Activated CD4-positive, CD25-positive, alpha-beta regulatory T cell treated with anti-CD3 and anti-CD28 coated beads, Interleukin-2, amount 50 U/mL, for 72 hours (primary cell): ENCODE measurements at places on chromosomes 2 and 18.

DNA sequence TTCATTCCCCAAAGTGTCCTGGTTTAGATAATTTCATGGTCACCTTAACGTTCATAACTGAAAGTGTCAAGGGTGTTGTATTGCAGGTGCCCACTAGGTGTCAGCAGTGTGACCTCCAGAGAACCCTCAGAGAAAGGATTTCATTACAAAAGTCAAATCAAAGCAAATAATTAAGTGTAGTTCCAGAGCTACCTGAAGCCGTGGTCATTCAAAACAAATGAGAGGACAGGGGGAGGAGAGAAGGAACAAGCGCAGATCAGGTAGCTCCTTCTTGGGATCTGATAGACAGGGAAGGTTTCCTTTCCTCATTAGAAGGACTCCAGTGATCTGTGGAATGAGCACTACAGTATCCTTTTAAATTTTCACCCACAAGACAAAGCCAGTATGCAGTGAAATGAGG is at the start of gene SLC9A4:
TSS of gene SLC9A4 (plus strand) at position 207 of the 400 bp plus-strand sequence. CDS start 534 bp downstream, outside the sequence.
- peak; percentile 65 for DNase-seq

GRCh38 chr2:30847329-30847728 is 40.1 kb upstream of the CAPN13 start:
- no peak for DNase-seq

DNA sequence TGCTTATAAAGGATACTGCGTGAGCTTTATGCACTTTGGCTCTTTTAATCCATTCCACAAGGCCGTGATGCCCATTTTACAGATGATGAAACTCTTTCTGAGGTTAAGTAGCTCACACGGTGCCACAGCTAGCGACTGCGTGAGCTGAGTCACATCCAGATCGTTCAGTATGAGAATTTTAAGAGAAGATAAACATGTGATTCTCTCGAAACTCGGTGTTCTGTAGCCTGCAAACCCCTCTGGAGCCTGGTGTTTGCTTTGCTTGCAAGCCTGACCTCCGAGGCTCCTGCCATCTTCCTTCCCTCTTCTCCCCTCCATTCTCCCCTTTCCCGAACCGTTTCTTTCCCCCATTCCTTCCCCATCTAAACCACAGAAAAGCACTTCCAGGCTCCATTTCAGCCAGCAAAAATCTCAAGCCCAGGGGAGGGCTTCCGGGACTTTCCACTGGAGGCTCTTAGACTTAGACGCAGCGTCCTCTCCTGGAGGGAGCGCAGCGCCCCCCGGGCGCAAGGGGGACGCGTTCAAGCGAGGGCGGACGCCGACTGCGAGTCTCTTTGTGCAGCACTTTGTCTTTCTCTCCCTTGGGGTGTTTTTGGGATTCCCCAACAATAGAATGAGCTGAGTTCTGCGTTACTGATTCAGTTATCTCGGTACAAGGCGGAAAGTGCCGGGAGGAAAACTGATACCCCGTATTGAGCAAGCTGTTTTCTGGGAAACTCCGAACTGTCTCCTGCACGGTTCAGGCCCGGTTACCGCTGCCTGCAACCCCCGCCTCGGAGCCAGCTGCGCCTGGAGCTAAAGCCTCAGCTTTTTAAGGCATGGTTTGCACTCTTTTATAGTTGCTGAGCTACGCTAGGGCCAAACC is 38.0 kb downstream of the CYP1B1 start:
- no peak for DNase-seq

GRCh38 chr2:130966775-130967490 is 126.3 kb downstream of the FAM168B start:
- DNase-seq, result no peak

- no peak for DNase-seq
These were observed 2.4 kb downstream of the TMEM200C start for GRCh38 chr18:5892823-5893431.

- DNase-seq, result no peak
These were observed 86.1 kb downstream of the TRIP12 start for GRCh38 chr2:229835596-229836283.

DNA sequence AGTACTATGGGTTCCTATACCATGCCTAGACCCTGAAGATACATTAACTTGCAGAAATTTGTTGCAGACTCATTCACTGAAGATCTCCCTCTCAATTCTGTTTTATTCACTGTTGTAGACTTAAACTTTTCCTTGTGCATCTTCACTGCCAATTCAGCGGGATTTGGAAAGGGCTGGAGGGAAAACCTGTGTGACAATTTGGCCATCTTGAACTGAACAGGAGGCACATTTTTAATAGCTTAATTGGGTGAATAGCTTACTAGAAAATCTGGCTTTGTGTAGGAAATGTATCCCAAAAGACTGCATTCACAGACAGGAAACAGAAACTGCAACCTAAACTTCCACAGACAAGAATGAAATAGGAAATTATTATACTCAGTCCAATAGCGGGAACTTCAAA is 512.3 kb downstream of the XIRP2 start:
- no peak for DNase-seq

DNA sequence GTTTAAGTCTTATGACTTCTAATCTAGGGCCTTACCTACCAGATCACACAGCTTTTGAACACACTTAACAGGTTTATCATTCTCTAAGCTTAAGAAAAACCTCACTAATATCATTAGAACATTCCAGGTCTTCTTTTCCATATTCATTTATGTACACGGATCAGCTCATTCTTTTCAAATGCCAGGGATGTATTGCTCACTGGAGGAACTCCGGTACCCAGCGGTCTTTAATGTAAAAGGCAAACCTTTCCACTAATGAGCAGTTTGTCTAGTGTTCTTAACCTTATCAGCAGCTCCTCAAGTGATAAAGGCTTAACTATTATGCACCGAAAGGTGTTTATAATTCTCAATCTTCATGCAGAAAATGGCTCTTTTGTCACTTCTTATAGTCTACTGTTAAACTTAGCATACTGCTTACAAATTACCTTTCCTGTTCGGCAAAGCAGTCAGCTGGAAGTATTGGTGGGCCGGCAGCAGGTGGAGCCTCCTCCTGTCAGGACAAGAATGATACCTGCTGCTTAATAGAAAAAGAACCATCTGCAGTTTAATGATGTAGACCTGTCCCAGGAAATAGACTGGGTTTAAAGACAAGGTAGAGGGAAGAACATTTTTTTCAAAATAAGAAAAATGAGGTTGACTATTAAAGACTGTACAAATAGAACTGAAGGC is 142.7 kb downstream of the FIGN start:
- DNase-seq, result no peak

DNA sequence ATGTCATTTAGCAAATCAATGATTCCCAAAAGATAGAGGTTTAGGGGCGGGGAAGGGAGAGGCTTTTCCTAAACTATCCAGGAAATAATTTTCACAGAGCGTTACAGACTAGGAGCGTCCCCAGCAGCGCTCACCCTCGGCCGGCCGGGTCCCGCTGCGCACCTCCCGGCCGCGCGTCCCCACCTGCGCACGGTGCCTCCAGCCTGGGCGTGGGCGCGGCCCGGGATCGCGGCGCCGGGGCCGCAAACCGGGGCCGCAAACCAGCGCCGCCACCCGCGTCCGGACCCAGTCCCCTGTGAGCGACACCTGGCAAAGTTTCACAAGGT is 684 bp upstream of the ZCCHC2 start:
- no peak for DNase-seq

DNA sequence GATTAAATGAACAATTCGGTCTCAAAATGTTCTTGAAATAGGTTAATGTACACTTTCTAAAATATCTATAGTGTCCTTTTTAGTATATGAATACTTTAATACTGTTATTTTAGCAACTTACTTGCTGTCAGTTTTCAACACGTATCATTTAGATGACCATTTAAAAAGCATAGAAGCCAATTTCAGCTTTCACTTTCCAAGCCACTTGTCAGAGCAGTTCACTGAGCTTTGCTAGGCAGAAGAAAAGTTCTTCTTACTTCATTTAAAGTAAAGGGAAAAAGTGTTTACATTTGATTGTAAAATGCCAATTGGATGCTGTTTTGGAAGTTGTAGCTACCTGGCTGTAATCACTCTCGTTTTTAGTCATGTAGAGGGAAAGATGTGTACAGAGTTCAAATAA is 126.0 kb downstream of the KCNH7 start:
- DNase-seq, result no peak

DNA sequence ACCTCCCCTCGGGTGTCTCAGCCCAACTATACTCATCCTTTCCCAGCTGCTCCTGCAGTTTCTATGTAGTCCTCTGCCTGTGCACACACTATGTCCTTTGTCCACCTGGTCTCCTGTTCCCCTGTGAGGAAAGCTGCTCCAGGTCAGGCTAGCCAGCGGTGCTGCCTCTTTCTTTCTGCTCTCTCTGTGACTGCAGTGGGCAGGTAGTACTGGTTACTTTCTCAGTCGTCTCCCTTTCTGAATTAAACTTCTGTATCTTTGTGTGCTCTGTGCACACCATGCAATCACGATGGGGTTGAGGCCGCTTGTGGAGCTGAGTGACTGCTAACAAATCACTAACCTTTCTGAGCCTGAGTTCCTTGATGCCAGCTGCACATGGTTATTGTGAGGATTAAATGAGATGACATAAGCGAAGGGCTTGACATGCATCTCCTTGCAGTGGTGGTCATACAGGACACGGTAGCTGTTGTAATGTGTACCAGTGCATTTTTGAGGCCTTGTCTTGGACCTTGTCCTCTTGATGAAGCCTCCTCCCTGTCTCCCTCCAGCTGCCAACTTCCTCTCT is 3.5 kb downstream of the FARP2 start:
- DNase-seq, result no peak

- DNase-seq, result no peak
These were observed 70.4 kb downstream of the INPP5D start for GRCh38 chr2:233130481-233131020.

DNA sequence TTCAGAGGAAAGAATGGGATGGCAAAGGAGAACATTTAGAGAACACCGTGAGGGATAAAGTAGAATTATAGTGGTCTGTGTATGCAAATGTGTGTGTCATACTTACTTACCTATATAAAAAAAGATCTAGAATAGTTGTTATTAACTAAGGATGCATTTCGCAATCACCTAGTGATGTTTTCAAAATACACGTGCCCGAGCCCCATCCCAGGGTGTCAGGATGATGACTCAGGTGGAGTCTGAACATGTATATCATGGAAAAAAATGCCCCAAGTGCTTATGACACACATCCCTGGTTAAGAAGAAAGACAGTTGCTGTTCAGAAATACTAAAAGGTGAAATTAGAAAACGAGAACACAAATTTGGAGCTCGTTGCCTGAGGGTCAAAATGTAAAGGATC is 109.0 kb downstream of the CERS6 start:
- DNase-seq, result no peak

GRCh38 chr2:25835906-25836305 is 42.4 kb downstream of the ASXL2 start:
- no peak for DNase-seq

DNA sequence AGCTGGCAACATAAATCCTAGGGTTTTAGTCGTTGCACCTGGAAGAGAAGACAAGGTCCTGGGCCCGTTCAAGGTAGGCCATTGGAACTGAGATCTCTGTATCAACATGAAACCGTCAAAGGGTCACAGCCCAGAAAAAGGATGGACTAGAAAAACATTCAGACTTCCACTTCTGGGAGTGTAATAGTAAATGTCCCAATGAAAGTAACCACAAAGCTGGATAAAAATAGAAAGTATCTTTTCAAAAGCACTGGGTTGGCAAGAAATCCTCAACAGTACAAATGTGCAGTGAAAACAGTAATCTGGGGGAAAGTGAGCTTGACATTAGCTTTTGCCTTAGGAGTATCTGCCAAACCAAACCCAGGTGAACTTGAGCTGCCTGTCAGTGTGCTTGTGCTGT is 12.9 kb downstream of the CGREF1 start:
- no peak for DNase-seq

DNA sequence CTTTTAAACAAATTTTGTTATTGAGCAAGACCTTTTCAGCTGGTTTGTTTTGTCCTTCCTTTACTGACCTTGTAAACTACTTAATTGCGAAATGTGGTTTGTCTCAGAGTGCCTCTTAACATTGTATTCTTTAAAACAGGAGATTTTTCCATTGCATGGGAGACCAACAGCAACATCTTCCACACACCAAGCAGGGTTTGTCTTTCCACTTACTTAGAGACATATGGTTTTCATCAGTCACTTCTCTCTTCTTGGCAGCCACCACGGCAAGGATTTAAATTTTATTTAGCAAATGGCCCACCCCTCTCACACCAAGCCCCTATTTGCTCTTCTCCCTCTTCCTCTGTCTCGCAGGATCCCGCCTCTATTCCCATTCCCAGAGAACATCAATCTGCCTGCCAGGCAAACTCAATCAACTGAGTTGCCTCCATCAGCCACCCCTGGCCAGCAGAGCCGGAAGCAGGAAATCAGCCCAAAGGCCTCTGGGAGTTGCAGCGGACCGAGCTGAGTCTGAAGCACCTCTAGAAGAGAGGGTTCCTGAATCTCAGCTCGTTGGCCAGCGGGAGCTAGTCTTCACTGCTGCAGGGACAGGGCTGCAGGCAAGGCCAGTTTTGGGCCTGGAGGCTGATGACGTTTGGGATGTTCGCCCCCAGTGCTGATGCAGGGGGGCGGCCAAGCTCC is 11.3 kb upstream of the CIB4 start:
- no peak for DNase-seq

GRCh38 chr18:55265130-55265675 is 305.9 kb upstream of the CCDC68 start:
- DNase-seq, result no peak

DNA sequence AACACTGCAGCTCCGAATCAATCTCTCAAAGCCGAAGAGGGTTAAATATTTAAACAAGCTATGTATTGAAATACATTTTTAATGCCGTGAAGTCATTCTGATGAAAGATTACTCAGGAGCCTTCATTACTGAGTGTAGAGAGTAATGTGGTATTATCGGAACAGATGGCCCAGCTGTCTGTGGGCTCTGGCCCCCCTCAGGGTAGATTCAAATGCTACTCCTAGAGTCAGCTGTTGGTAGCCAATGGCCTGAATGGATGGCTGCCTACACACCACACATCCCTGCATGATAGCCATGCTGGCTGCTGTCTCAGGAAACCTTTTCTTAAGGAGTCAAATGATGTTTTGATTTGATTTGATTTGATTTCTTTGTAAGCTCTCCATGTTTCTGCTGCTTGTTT is 732.3 kb upstream of the CELF4 start:
- no peak for DNase-seq

DNA sequence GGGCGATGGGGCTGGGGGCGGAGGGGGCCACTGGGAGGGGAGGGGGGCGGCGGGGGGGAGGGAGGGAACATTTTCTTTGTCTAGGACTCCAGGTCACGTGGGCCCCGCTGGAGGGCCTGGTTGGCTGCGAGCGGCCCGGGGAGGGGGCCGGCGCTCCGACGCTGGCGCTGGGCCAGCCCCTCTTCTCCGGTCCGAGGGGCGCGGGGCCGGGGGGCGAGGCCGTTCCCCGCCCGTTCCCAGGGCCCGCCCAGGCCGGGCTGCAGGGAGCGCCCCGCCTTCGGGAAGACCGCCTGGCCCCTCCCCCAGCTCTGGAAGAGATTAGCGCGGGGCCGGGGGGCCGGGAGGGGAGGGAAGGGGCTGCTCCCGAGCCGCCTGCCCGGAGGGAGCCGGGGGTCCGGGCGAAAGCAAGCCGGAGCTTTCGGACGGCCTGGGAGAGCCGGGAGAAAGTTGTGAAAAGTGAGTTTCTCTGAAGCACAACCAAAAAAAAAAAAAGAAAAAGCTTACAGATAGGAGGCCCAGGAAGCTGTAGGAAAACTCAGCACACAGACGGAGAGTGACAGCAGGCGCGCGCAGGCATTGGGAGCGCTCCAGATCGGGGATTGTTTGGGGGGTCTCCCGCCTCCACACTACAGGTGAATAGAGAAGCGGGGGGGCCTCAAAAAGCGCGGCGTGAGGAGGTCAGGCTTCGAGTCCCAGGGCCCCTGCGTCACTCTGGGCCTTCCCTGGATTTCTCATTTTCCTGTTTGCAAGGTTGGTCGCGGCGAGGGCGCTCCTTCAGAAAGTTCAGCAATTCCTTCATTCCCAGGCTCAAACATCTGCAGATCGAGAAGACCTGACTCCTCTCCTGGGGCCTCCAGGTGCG is 84.1 kb upstream of the POMC start:
- DNase-seq, result peak; percentile 61
